Fibroblast of skin of left quadriceps (primary cell): ENCODE measurements at places on chromosomes 12 and 14.

DNA sequence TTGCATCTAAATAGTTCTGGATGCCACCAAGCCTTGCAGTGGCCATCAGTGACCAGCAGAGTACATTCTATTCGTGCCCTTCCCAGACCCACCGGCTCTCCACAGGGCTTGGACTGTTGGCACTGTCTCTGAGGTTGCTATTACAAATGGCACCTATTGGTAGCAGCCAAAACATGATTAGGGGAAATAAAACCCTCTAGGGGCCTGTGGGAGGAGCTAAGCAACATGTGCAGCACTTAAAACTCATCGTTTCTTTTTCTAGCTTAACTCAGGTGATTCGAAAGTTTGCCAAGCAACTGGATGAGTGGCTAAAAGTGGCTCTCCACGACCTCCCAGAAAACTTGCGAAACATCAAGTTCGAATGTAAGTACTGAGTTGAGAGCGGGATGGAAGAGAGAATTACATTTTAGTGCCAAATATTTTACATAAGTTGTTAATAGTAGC is 65.4 kb upstream of the RIC8B start:
- no peak for DNase-seq

GRCh38 chr12:101880769-101881168 is 3.4 kb downstream of the DRAM1 start:
- DNase-seq = no peak

GRCh38 chr12:67915335-67915851 is 73.9 kb upstream of the IFNG-AS1 start:
- no peak for DNase-seq

DNA sequence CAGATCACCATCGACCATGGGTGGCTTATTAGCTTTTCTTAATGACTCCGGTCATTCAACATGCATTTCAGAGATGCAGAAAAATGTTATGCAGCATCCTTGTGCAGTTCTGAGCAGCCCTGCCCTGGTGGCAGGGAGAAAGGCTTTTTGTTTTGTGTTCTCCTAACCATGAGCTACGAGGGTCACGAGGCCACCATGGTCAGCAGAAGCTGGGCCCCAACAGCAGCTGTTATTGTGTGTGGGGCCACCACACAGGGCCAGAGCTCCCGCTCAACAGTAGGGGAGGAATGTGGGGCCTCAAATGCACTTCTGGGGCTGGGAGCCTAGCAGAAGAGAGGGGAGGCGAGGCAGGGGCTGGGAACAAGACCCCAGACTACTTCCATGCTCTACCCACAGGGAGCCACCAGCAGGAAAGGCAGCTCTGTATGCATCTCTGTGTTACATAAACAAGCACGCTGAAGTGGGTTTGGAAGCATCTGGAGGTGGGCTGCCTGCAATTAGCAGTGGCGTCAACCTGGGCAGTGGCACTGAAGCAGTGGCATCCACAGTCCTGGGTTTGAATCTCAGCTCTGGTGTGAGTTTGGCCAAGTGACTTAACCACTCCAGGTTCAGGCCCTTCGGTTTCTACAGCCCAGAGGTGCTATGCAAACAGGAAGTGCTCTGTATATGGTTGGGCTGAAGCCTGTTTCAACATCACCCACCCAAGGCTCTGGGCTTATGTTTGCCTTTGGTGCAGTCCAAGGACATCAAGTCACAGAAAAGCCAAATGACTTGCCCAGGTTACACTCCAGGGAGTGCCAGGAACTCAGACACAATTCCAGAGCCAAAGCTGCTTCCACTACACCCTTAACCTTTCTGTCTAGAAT is 16.3 kb downstream of the GLTP start:
- no peak for DNase-seq

DNA sequence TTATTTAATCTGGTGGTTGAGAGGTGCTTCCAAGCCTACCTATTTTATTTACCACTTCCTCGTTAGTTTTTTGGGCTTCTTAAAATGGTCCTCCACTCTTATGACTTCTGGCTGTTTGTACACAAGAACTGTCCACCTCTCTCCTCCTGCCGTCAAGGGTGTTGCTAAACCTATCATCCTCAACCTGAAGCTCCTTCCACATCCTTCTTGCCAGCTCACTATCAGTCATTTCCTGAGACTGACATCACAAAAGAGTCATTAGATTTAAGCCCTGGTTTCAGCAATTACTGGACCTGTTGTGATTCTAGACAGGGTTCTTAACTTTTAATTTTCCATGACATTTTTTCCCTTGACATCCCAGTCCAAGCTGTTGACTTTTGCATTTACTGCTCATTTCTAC is 91.9 kb downstream of the BICD1 start:
- DNase-seq = no peak

DNA sequence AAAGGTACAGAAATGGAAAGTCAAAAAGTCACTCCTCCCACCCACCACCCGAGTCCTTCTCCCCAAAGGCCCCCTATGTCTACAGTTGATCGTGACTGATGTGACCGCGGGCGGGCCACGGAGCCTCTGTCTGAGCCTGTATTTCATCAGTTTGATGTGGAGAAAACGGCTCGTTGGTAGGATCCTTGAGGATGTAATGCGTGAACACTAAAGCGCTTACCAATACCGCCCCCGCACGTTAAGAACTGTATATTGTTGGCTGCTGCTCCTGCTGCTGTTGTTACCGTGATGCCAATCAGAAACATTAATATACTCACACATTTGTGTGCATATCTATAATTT is 24.6 kb upstream of the UBC start:
- DNase-seq = no peak
